ENCODE measurements at places on chromosomes 5 and 9.

DNA sequence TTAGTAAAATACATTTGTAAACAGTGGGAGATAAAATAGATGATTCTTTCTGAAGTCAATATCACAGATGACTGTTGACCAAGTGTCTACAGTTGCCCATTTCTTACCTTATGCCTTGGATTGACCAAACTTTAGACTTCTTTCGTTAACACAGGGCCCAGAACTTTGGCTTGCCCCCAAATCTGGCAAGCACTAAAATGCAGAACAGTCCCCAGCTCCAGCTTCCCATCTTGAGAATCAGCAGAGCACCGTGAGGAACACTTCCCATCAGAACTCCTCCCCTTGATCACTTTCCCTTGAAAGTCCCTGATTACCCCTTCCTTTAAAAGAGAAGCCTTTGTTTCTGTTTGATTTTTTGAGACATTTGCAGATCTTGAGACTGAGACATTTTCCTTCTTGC, 1039.9 kb downstream of the TLE1 start:
- DNase-seq, result no peak

GRCh38 chr5:148991566-148991965, 71.3 kb downstream of the SH3TC2 start:
- DNase-seq, result no peak

DNA sequence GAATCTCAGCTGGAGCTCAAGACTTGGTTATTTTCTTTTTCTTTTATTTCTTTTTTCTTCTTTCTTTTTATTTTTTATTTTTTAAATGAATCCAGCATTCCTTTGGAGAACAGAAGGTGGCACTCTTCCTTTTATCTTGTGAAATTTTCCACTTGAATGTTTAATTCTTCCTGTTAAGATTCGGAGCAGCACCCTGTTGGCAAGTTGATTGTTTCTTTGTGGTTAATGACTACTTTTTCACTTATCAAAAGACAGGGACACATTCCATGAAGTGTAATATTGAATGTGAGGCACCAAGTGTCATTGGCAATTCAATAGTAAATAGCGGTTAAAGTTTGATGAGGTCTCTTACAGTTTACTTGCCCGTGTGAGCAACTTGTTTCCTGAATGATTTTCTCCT, 240.5 kb upstream of the CHD1 start:
- DNase-seq, result no peak

DNA sequence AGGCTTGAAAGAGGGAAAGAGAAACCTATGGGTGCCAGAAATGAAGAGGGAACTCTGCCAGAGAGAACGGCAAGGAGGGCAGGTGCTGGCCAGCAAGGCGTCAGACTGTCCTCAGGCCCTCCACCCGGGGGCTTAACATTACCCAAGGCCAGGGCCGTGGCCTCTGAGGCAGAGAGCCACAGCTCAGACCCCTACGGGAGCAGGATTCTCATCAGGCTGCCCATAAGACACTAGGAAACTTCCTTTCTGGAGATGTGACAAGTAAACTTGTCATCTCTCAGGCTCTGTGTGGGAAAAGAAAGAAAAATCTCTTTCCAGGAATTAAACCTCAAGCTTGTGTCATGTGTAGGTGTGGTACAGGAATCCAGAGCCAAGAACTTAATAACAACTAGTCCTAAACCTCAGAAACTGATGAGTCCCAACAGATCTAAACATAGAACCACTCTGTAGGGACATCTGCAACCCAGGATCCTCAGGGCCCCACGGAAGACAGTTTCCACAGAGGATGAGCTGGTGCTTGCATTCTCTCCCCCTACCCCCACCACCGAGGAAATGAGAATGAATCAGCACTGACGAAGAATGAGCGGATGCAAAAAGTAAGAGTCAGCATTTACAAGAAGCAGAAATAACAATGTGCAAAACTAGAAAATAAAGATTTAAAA, 74.3 kb downstream of the DCP2 start:
- DNase-seq, result no peak

DNA sequence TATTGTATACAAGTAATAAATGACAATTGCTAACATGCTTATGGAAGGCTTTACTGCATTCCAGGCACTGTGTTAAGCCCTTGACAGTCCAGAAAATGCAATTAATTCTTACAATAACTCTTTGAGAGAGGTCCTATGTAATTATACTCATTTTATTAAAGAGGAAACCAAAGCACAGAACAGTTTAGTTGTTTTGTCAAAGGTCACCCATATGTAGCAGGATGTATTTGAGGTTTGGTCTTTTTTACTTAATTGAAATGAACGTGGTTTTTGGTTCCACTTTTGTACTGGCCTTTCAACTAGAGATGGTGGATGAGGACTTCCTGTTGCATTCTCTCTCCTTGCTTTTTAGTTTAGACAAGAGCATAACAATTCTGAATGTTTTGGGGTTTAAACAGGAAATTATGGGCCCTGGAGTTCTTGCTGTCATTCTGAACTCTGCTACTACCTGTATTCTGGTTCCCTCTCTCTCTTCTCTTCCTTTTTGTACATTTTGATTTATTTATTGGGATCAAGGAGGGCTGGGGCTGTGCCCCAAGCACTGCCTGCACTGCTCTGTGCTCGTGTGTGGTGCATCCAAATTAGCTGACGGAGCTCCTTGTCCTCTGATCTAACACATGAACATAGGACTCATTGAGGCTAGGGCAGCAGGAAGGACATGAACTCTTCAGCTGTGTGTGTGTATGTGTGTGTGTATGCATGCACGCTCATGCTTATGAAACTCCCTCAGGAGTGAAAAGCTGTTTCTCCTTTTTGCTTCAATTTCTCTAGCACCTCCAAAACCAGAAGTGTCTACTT, 47.4 kb downstream of the SLC28A3 start:
- DNase-seq, result no peak

- no peak for DNase-seq
These were observed 137.7 kb downstream of the HSD17B3 start for GRCh38 chr9:96164268-96164683.

DNA sequence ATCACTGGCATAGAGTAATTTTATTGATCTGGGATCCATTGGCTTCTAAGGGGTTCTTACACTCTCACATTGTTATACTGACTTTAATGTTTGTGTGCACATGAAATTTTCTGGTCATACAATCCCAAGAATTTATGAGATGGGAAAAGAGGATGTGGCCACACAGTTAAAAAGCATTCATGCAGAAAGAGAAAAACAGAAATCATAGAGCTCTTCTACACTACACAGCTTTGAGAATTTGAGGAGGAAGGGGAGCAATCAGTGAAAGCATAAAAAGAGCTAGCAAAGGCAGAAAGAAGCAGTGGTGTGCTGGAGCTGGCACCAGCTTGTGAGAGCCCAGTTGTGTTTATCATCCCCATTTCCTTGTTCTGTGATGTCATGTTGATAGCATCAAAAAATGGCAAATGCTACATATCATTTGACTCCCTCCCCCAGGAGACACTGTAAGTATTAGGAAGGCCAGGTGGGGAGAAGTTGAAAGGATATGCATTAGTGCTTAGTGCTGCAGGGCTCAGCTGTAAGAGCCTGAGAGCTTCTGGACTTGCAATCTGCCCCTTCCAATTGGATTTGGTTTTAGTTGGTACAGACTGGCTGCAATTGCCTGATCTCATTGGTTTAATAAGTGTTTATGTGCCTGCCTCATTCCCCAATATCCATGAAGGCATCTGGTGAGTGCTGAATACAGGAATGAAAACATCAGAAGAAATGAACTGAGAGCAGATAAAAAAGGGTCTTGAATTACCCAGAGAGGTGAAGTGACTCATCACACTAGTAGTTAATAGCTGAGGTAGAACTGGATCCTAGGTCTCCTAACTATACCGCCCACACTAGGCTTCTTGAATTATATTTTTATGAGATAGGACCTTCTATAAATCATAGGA, 30.9 kb downstream of the RHOBTB3 start:
- DNase-seq, result no peak

GRCh38 chr5:108379722-108380530, 2.0 kb downstream of the FBXL17 start:
- DNase-seq, result no peak

GRCh38 chr5:133873449-133873848, 95.0 kb downstream of the C5orf15 start:
- DNase-seq, result no peak

- no peak for DNase-seq
These were observed 1.2 kb upstream of the GABRA1 start for GRCh38 chr5:161846746-161847145.

DNA sequence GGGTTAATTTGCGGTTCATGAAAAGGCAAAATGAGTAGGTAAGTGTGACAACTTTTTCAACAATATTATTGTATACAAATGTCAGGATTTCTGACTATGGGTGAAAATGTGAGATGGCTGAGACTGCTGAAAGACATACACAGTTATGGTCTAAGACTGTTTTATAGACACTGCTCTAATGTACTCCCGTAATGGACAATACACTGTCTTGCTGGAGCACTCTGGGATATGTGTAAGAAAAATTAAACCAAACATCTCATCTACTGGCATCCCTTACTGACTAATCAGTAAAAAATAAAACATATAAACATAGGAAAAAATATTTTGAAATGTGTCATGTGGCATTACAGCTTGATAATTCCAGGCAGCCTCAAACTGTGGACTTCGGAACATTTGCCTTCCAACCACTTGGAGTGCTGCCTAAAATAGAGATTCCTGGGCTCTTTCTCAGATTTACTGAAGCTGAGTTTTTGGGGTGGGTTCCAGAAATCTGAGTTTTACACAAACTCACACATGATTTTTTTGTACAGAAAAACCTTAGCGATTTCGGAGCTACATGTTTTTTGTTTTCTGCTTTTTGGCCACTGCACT, 233.9 kb upstream of the TBCA start:
- no peak for DNase-seq

DNA sequence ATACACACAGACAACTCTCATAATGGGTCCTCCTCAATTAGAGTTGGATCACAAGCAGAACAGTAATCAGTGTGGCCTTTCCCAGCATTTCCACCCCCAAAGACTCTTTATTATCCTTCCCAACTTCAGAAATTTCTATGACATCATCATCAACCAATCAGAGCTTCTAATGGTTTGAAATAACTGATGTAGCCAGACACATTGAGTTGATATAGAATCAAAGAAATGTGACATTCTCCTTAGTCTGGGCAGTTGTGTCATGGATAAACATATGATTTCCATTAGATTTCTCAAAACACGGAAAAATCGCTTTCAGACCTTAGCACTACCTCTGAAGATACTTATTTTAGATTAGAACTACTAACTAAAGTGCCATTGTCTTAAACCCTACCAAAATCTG, 75.7 kb upstream of the NFIB start:
- DNase-seq, result no peak

GRCh38 chr9:130627896-130628792, 36.2 kb upstream of the PRDM12 start:
- no peak for DNase-seq

DNA sequence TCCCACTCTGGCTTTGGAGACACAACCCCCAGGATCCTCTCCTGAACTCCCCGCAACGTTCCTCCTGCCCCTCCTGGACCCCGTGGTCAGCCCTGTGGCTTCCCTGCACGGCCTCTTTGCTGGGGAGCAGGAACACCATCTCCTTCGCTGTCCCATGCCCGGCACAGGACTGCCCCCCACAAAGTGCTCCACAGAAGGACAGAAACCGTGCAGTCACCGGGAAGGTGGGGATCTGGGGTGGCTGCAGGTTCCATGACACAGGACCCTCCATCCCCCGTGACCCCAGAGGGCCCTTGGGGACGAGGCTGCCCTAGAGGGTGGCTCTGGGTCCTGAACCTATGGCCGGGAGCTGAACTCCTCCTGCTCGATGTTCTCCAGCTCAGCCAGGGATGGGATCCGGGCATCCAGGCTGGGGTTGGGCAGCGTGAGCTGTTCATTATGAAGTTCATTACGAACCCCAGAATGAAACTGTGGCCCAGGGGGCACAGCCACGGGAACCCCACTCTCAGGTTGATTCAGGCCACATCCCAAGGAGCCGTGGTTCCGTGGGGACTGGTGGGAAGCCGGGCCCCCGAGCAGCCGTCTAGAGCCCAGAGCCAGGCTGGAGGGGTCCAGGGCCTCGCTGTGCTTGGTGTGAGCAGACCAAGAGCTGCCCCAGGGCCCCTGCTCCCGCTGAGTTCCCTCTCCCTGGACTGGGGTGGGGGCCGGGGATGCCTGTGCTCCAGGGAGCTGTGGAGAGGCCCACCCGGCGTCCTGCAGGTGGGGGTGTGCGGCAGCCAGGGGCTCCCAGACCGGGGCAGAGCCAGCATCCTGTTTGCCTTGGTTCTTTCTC, 684 bp upstream of the SLC6A19 start:
- no peak for DNase-seq

GRCh38 chr5:6085341-6085860, 292.9 kb downstream of the MED10 start:
- DNase-seq, result no peak

DNA sequence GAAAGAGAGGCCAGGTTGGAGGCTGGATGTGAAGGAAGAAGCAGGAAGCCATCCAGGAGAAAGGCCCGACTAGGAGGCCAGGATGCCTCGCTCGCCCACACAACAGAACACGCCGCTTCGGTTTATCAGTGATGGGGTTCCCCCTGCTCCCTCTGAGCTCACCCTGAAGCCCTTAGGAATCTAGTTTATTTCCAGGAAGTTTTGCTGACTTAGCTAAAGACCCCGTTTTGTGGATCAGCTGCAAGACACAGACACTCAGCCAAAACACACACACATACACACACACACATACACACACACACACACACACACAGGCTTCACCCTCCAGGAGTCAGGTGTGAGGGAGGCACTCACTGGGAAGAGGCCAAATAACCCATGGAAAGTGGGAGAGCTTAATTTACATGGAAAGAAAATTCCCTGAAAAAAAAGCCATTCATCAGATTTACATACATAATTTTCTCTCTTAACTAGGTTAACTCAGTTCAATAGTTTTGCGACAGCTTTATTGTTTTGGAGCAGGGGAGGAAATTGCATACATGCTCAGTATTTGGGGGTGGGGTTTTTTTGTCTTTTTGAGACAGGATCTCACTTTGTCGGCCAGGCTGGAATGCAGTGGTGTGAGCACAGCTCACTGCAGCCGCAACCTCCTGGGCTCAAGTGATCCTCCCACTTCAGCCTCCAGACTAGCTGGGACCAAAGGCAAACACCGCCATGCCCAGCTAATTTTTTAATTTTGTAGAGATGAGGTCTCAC, 92.7 kb upstream of the HAND1 start:
- no peak for DNase-seq

GRCh38 chr5:140251527-140251973, 51.4 kb downstream of the PFDN1 start:
- DNase-seq, result no peak

GRCh38 chr9:76912636-76913275, 6.8 kb upstream of the PRUNE2 start:
- DNase-seq, result no peak

DNA sequence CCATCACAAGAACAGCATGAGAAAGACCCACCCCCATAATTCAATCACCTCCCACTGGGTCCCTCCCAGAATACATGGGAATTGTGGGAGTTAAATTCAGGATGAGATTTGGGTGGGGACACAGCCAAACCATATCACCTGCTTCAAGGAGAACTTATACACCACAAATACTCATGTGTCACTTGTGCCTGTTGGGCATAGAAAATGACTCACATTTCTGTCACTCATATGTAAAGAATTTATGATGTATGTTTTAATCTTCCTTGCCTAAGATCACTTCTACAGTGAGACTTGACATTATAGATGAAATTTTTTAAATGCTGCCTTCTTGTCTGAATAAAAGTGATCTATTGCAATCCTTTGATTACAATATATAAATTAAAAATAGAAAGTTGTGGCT, 23.0 kb upstream of the PRDM6 start:
- DNase-seq, result no peak

All from thoracic aorta (tissue), 2 donors.